Foreskin keratinocyte (primary cell): ENCODE measurements at places on chromosomes 1 and 21.

- no peak for DNase-seq
Measured at GRCh38 chr1:29311352-29312030, 75.2 kb downstream of the PTPRU start.

GRCh38 chr1:12566484-12567287, 51.3 kb downstream of the DHRS3 start:
- DNase-seq, result no peak

- no peak for DNase-seq
Measured at GRCh38 chr1:97017895-97018294, 296.3 kb downstream of the PTBP2 start.

GRCh38 chr1:209527372-209527771, 56.1 kb upstream of the CAMK1G start:
- peak; percentile 55 for DNase-seq

GRCh38 chr1:241782396-241782795, 65.6 kb upstream of the EXO1 start:
- no peak for DNase-seq

GRCh38 chr1:237186675-237187074, 144.7 kb downstream of the RYR2 start:
- DNase-seq, result peak; percentile 27

DNA sequence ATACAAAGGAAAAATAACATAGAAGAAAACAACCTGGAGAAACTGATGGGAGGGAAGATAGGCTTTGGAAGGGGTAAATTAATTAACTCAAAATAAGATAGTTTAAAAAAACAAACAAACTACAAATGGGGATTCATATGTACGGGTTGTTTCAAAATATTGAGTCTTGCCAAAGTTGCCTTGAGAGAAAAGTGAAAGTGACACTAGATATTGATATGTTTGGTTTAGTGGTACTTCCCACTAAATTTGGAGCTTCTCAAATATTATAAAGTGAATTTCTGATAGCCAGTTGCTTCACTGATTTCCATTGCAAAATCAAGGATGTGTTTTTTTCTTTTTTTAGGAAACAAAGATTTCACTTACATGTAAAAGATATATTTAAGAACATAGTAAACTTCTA, 149.5 kb upstream of the RUNX1 start:
- no peak for DNase-seq

DNA sequence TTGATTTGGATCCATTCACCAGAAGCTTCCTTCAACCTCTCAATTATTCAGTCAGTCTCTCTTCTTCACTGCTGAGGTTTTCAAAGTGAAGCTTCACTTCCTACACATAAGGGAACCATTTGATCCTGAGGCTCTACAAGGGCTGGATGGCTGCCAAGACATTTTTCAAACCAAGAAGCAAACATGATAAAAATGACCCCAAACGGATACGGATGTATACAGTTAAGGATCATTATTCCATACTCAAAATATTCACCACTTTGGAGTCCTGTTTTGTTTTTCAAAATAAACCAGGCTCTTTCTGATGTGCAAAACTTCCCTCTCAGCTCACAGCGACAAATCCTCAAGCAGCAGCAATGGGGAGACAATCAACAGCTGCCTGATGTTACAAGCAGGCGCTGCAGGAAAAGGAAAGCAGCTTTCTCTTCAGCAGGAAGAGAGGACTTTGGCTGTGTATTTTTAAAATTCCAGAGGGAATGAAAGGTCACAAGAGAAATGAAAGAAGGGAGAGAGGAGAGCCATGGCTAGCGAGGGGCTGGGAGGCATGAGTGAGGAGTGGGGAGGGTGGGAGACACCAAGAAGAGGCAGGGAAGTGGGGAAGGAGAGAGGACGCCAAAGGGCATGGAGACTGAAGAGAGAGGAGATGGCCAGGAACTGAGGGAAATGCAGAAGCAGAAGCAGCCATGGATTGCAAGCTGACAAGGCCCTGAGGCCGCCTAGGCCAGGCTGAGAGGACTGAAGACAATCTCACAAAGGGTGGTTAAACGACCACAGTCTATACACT, 145.4 kb downstream of the SLC45A1 start:
- DNase-seq, result no peak

- no peak for DNase-seq
Measured at GRCh38 chr1:185487026-185487425, 170.0 kb upstream of the IVNS1ABP start.

DNA sequence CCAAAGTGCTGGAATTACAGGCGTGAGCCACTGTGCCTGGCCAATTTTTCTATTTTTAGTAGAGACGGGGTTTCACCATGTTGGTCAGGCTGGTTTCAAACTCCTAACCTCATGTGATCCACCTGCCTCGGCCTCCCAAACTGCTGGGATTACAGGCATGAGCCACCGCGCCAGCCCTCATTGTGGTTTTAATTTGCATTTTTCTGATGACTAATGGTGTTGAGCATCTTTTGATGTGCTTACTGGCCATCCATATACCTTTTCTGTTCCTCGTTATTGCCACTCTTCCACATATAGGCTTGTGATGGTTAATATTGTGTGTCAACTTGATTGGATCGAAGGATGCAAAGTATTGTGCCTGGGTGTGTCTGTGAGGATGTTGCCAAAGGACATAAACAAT, 17.4 kb upstream of the ENAH start:
- no peak for DNase-seq

DNA sequence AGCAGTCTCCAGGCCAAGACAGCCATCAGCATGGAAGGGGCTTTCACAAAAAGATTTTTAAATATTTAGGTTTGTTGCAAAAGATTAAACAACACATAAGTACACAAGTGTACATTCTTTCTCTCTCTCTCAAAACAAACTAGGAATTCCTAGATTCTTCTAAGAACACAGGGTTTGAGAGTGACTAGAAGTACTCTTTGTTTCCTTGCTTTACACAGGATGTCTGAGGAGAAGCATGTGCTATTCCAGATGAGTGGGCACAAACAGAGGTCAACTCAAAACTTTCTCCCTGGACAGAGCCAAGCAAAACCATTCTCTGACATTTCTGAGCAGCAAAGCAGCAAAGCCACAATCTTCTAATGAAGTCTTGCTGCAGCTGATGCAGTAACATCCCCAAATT, 210.6 kb upstream of the HOOK1 start:
- DNase-seq, result no peak

GRCh38 chr1:216887032-216887431, 163.8 kb upstream of the ESRRG start:
- no peak for DNase-seq

DNA sequence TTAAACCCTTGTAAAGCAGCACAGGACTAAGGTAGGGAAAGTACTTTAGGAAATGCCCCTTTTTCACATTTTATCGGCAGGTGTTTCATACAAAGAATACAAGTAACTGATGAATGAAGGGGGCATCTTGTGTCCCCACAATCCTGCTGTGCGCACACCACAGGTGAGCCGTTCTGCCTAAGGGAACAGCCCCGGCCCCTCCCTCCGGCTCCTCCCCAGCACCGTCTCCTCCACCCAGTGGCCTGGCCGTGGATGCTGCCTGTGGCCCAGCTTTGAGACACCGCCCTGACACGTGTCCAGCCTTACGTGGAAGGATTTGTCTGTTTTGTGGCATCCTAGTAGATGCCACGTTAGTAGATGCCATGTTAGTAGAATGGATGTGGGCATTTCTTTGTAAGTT, 12.8 kb downstream of the FAAP20 start:
- DNase-seq, result no peak

- no peak for DNase-seq
Measured at GRCh38 chr1:74772945-74773344, 40.0 kb downstream of the TYW3 start.

DNA sequence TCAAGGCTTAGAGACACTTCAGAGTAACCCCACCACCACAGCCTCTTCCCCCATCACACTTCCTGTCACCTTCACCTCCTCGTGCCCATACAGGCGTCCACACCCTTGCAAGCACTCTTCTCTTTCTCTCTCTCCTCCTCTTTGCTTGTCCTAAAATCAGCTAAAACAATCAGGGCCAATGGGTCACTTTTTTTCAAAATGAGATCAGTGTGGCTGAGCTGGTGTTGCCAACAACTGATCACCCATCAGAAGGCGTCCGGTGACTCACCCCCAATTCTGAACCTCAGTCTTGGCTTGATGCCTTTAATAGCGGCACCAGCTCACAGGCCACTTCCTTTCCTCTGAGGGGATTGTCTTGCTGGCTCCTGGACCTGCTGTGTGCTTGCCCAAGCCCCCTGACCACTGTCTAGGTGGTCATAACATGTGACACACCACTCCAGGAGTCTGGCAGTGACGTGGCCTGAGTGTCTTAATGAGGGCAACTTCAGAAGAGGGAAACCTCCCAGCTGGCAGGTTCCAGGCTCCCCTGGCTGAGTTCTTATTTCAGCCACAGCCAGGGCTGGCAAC, 1.6 kb downstream of the DRAXIN start:
- DNase-seq, result peak; percentile 46

DNA sequence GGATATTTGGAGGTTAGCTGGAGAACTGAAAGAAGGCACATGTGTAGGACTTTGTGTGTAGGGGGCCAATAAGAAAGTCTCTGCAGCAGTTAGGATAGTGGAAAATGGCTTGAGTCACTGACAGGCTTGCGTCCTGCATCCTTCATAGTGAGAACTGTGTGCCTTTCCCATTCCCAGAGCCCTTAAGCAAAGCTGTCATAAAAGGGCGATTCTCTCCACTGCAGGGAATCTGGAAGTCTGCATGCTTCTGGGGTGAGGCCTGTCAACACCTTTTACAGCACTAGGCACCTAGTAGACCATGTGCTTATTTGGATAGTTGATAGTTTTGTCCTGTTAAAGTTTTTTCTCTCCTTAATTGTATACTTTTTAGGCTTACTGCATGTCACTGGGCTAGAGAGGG, 39.4 kb upstream of the MACF1 start:
- no peak for DNase-seq

DNA sequence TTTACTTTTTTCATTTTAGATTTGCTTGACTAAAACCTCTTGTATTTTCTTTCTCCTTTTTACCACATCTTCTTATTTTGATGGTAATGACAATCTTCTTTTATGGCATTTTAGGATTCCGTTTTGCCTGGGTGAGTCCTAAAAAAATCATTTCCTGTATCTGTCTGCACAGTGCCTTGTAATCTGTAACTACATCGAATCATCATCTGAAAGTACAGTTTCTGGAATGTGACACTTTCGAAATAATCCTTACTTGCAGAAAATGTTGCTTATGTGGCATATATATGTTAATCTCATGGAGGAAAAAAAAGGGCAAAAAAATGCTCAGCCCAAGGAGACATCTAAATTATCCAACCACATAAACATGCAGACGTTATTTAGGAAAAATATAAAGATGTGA, 29.0 kb downstream of the GREM2 start:
- DNase-seq, result no peak

GRCh38 chr1:204426035-204426436, 14.4 kb upstream of the PPP1R15B start:
- DNase-seq, result peak; percentile 74

DNA sequence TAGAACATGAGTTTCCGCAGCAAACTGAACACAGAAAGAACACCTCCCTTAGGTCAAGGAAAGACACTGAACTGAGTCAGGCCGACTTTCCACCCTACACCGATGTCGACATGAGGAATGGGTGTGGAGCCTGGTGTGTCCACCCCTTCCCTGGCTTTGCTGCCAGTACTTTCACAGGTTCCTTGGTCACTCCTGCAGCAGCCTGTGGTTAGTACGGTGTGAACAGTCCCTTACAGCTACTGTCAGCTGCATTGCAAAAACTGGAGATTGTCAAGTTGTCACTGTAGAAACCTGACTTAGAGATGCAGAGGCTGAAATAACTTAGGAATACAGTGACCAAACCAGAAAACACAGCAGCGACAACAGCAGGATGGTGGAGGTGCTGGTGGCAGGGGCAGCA, 7.1 kb downstream of the PGLYRP3 start:
- DNase-seq, result no peak

DNA sequence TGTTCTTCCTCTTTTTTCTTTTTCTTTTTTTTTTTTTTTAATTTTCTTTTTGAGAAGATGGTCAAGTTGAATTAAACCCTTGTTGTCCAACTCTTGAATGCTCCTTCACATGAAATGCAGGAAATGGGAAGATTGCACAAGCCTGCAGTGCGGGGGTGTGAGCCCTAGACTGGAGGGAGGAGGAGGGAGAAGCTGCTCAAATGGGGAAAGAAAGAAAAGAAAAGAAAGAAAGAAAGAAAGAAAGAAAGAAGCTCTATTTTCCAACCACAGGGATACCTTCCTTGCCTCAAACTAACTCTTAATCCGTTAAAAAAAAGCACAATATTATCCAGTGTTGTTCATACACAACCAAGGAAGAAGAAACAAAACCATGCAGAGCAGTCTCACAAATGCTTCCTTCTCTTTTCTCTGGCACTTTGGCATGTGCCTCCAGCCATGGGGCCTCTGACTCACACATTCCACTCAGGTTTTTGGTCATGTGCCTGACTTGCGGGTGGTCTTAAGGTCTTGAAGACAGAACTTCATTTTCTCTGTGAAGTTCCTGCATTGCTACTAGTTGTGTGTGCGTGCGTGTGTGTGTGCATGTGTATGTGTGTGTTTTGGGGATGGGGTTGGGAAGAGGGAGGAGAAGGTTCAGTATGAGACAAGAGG, 276.1 kb downstream of the RPS6KC1 start:
- peak; percentile 4 for DNase-seq

- no peak for DNase-seq
Measured at GRCh38 chr21:35833388-35833787, 226.9 kb downstream of the SETD4 start.

- DNase-seq, result peak; percentile 89
Measured at GRCh38 chr1:150262388-150263320, 5.1 kb downstream of the CA14 start.

DNA sequence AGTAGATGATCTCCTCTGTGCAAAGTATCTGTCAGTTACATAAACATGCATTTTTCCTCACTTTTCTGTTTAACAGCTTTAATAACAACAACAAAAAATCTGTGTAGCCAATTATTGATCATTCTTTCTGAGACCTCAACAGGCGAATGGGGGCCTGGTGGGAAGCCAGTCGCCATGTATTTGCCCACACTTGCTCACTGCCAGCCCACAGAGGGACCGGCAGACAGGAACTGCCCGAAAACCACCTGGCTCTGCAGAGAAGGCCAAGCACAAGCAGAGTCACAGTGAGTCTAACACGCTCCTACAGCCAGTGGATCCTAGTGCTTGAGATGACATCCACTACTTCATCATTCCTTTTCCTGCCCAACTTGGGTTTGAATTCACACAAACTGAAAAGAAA, 56.1 kb downstream of the NPHP4 start:
- no peak for DNase-seq

DNA sequence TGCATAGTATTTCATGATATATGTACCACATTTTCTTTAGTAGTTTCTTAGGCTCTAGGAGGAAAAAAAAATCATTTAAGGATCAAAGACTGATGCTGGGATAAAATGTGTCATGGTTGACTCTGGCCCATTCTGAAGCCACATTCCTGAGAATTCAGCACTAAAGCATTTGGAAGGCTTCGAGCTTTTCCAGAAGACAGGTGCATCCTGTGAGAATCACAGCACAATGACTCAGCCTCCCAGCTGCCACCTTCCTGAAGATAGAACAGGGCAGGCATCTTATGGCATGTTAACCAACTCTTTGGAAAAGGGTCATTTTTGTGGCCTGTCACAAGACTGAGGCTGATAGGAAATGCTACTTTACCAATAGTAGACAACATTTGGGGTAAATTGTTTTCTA, 359.9 kb downstream of the PCP4 start:
- DNase-seq, result peak; percentile 13
